ENCODE measurements at places on chromosomes 3 and 15.

DNA sequence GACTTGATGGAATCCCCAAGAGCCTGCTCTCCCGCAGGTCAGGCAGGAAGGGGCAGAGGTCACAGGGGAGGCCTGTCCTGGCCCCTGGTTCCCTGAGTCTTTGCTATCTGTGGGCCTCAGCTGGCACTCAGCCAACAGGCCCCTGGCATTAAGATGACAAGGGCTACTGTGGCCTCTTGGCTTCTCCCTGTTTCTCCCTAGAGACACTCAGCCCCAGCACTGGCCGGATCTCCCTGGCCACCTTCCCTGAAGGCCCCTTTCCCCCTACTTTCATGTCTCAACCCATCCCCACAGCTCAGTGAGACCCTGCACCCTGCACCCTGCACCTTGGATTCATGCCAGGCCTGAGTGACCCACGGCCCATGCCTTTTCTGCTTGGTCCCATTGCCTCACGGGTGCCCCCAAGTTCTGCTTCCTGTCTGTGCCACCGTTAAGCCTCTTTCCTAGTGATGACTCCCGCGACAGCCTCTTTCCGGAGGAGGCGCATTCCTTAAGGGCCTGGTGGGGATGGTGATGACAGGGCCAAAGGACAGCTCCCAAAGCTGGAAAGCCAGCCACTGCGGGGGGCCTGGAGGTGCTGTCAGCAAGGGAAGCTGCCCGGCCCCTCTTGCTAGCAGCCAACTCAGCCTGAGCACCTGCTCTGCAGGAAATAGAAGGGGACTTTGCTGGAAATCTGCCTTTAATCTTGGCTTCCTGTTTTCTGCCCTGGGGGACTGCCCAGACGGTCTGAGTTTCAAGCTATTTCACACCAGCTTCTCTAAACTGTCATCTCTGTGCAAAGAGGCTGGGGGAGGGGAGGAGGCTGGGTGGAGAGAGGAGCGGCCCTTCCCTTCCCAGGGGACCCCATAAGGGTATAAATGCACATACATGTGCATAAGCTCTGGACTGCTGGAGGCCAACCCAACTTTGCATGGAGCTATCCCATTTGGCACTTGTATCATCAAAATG, 4.8 kb upstream of the CSK start:
- no peak for DNase-seq

GRCh38 chr3:66592016-66592761, 91.4 kb upstream of the LRIG1 start:
- peak; percentile 53 for DNase-seq

- no peak for DNase-seq
These were observed 304.6 kb upstream of the TBC1D5 start for GRCh38 chr3:18047052-18047451.

DNA sequence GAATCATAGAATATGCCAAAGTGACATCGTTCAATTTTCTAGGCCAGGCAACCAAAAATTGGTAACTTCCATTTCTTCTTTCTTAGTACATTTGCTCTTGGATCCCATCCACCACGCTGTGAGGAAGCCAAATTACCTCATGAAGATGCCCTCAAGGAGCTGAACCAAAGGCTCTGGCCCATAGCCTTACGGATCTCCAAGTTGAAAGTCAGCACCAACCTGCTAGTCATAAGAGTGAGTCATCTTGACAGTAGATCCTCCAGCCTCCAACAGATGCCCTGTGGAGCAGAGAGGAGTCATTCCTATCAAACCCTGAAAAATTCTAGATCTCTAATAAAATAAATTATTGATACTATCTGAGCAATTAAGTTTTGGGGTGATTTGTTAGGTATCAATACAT, 322.5 kb upstream of the COL8A1 start:
- no peak for DNase-seq

DNA sequence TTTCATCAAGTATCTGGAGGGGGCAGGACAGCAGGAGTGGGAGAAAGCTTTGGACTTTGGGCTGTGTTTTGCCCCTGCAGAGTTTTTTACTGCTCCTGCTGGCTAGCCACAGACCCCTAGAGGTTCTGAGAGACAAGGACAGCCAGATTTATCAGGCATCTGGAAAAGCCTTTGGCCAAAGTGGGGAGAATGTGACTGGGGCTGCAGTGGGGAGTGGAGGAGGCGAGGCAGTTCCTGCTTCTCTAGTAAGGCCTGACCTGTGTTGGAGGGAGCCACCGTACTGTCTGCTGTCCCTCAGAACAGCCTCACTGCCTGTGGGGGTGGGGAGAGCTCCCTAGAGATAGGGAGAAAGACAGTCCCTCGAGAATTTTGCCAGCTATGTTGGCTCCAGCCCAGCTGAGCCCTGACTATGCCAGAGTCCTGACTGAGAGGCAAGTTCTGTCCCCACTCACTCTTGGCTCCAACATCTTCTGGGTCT, 2.2 kb downstream of the ALPK3 start:
- no peak for DNase-seq

DNA sequence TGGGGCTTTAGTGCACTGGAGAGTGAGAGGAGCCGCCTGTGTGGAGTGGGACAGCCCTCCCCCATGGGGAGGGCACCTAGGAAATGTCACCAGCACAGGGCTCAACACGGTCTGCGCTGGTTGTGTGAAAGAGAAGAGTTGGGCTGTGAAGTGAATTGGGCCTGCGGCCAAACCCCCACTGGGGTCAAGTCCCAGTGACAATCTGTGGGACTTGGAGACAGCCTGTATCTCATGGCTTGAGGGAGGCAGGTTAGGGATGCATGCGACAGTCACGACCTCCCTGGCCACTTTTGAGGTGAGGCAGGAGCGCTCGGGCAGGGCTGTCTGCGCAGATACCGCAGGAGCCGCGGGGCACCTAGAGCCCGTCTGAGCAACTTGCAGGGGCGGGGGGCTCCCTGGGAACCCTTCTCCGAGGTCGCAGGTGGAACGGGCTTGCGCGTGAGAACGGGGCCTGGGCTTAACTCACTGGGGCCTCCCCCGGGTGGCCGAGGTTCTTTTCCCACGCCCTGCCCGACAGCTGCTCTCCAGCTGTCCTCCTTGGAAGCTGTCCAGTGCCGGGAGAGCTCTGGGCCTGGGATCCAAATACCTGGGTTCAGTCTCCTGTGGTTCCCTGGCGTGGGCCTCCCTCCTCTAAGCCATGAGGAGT, 77.4 kb downstream of the SNRK start:
- no peak for DNase-seq

- DNase-seq: no peak
These were observed 229.4 kb downstream of the FEZF2 start for GRCh38 chr3:62143843-62144450.

GRCh38 chr3:143070977-143071551, 48.5 kb upstream of the CHST2 start:
- no peak for DNase-seq

GRCh38 chr15:57348081-57348480, 28.2 kb upstream of the CGNL1 start:
- no peak for DNase-seq

DNA sequence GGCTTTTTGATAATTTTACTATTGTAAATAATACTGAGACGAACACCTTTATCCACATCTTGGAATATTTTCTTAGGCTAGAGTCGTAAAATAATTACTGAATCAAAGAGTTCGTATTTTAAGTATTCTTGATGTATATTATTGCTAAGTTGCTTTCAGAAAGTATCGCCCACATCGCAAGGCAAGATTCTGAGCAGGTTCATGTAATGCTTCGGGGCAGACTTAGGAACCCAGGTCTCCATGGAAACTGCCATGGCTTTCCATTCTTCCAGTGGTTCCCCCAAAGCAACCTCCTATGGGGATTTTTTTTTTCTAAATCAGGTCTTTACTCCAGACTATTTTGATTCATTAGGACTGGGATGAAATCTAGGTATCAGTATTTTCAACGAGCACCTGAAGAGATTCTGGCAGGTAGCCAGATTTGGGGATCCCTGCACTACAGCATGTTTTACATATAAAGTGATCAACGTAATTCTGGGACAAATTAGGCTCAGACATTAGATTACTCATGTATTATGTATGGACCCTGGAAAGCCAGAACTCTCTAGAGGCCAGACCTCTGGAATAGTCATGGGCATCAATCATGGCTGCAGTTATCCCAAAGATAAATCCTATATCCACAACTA, 86.5 kb downstream of the B3GNT5 start:
- DNase-seq: no peak
